ENCODE measurements at places on chromosomes 2 and 18.

DNA sequence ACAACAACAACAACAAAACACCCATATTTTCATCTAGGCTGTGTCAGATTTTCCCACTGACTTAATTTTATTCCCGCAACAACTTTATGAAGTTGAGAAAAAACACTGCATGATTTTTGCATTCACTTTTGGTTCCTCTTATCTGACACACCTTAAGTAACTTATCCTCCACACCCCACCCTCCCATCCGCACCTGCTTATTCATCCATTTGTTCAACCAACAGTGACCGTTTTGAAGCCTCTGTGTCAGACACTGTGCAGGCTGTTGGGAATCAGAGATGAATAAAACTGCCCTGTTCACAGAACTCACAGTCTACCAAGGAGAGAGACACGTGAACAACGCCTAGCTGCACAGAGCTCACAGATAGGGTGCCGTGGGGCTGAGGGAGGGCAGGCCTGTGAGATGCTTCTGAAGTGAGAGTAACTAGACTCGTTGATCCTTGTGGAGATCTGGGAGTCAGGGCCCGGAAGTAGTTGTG is 7.4 kb downstream of the CNNM4 start:
- no peak for DNase-seq

GRCh38 chr2:172829229-172829628 is 93.6 kb downstream of the RAPGEF4 start:
- no peak for DNase-seq

GRCh38 chr2:51990684-51991083 is 958.8 kb upstream of the NRXN1 start:
- no peak for DNase-seq

DNA sequence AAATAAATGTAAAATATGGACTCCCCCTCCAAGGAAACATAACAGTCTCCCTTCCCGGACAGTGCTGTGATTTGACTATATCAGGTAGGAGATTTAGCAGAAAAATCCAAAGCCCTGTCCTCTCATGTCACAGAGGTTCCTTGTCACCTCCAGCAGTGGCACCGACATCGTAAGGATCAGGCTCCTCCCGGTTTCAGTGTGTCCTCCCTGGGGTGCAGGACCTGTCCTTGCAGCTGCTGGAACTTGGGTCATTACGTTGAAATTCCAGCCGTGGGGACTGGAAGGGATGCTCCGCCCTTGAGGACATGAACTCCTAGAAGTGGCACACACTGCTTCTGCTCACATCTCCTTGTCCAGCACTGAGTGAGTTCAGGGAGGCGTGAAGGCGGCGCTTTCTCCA is 101.1 kb upstream of the ODC1 start:
- DNase-seq: no peak

GRCh38 chr2:231554748-231555545 is 24.7 kb upstream of the NMUR1 start:
- DNase-seq: no peak

- no peak for DNase-seq
Observed at GRCh38 chr2:176133389-176133788, 3.9 kb downstream of the HOXD8 start.

DNA sequence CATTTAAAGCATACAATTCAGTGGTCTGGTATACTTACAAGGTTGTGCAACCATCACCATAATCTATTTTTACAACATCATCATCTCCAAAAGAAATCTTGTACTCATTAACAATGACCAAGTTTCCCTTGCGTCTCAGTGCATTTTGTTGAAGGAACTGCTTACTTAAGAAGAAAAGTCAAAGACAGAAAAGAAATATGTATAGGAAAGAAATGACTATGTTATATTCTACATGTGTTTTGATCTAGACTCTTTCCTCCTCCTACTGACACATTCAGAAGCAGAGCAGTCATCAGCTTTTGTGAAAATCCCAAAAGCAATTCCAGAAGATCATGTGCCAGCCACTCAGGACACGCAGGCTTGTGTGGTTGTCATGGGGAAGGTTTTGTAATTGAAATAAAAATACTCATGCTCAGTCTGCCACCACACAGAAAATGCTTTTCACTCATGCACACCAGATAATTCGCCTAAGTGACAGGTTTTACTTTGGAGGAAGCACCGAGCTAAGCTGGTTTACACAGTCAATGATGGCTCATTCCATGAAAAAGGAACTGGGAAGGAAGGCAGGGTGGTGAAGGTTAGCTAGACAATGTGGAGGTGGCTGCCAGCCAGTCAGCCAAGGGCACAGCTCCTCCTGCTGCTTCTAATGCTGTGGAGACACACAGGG is 158.5 kb upstream of the REV1 start:
- no peak for DNase-seq

GRCh38 chr18:66211749-66212148 is 392.1 kb downstream of the CDH19 start:
- no peak for DNase-seq

GRCh38 chr2:38892819-38893218 is 3.1 kb downstream of the ARHGEF33 start:
- no peak for DNase-seq

- DNase-seq: no peak
Observed at GRCh38 chr2:85945586-85945985, 56.8 kb upstream of the ST3GAL5 start.

- DNase-seq: no peak
Observed at GRCh38 chr2:25215948-25216679, 47.7 kb upstream of the POMC start.

DNA sequence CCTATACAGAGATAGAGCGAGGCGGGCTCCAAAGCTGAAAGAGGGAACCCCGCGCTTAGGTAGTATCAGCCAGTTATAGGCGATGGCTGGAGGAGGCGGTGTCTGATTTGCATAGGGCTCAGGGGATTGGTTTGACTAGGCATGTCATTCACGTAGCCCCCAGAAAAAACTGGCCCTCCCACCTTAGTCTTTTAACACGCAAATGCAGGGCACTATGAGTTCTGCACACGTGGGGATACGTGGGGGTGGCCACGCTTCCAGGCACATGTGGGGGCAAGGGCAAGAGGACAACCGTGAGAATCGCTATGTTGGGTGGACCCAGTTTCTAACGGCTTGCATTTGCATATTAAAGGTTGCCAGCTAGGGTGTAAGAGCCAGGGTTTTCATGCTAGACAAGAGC is 56.7 kb upstream of the MSTN start:
- no peak for DNase-seq
